ENCODE measurements at places on chromosomes 6 and 20.
A peak's percentile ranks its signal among the peaks of the same experiment; 100 is the strongest.

- DNase-seq = no peak
Observed at GRCh38 chr6:170080169-170080827, 210.6 kb downstream of the DLL1 start.

DNA sequence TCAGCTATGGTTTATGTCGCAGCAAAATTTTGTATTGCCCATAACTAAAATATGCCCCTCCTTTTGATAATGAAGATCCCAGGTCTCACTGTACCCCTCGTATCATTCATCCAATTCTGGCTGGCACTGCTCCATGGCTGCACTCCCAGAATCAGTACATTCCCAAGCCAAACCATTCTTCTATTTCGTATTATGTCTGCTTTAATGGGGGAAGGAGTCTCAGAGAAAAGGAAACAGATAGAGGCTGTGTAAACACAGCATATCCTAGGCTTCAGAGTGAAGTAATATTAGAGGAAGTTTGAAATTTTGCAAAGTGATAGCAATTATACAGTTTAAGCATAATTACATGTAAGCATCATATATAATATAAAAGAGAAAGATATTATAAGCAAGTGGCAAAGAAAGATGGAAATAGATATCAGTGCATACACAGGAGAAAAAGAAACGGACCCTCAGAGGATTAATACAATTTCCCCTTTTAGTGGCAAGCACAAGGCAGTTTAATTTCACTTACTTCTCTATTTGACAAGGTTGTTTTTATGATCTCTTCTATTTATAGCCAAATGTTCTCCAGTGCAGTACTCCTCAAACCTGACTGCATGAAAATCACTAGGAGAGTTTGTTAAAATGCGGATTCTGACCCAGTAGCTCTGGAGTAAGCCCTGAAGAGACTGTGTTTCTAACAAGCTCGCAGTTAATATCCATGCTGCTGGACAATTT, 56.5 kb upstream of the TENT5A start:
- peak; percentile 24 for DNase-seq

DNA sequence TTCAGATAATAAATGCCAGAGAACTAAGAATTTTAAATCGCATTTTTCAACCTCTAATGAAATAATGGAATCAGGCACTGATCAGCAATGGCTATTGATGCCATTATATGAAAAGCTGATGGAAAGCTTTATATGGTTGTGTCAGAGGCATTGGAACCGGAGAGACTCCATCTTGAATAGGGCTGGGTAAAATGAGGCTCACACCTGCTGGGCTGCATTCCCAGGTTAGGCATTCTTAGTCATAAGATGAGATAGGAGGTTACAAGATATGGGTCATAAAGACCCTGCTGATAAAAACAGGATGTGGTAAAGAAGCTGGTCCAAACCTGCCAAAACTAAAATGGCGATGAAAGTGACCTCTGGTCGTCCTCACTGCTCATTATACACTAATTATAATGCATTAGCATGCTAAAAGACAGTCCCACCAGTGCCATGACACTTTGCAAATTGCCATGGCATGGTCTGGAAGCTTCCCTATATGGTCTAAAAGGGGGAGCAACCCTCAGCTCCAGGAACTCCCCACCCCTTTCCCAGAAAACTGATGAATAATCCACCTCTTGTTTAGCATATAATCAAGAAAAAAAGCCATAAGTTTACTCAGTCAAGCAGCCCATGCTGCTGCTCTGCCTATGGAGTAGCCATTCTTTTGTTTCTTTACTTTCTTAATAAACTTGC, 40.2 kb upstream of the CD83 start:
- DNase-seq = no peak

DNA sequence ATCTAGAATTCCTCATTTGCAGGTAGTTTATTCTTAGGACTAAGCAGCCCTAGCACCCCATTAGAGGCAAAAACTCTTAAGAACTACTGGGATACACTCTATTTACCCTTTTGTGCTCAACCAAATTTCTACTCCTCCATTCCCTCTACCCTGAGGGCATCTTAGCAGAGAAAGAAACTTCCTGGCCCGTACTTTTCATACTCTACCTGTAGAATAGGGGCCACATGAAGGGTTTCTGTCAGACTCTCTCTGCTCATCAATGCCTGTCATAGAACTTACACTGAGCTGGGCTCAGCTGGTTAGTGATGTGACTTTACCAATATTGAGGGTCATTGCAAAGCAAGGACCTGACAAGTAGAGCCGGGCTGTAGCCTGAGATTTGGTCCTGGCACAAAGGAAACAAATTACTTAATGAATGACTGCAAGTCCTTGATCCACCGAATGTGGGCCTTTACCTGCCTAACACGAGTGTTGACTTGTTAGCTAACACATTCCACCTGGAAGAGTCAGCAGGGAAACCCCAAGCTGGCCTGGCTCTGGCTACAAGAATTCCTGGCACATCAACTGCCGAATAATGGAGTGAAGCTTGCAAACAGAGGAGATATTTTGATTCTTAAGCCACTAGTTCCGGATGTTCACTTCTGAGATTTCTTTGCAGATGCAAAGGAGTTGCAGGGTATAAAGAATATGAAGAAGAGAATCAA, 280.5 kb upstream of the JAG1 start:
- no peak for DNase-seq

DNA sequence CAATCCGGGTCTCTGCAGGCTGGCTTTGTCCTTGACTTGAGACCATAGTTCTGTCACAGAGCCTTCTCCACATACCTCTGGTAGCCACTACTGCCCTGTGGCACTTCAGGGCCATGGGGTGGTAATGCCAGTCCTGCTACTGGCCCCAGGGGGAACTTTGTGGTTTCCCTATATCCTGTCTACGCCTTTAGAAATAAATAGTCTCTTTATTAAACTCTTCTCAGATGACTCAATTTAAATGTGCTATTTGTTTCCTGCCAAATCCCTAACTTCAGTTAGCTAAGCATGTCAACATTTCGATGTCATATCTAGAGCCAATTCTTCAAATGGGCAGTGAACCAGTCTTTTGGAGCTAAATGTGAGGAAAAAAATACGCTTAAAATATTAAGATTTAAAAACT, 60.1 kb downstream of the SEL1L2 start:
- no peak for DNase-seq

- peak; percentile 85 for DNase-seq
Observed at GRCh38 chr6:83514866-83515466, 2.6 kb downstream of the PRSS35 start.

DNA sequence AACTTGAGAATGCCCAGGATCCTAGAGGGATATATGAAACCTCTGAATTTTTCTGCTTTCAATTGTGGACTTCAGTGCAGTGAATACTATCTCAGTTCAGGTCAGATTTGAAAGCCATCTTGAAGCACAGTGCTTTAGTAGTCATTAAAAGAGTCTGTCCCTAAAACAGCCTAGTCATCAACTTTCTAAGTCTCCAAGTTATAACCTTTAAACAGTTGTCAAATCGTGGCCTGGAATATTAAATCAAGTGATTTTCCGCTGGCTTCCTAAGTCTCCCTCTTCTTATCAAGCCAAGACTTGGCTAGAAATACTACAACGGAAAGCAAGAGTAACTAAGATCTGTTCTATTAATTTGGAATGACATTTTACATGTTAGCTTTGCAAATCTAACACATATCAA, 45.8 kb downstream of the SCML4 start:
- DNase-seq = no peak

GRCh38 chr6:3766214-3766613, 14.7 kb upstream of the PXDC1 start:
- DNase-seq = no peak

- no peak for DNase-seq
Observed at GRCh38 chr6:86471791-86472190, 465.5 kb upstream of the HTR1E start.

DNA sequence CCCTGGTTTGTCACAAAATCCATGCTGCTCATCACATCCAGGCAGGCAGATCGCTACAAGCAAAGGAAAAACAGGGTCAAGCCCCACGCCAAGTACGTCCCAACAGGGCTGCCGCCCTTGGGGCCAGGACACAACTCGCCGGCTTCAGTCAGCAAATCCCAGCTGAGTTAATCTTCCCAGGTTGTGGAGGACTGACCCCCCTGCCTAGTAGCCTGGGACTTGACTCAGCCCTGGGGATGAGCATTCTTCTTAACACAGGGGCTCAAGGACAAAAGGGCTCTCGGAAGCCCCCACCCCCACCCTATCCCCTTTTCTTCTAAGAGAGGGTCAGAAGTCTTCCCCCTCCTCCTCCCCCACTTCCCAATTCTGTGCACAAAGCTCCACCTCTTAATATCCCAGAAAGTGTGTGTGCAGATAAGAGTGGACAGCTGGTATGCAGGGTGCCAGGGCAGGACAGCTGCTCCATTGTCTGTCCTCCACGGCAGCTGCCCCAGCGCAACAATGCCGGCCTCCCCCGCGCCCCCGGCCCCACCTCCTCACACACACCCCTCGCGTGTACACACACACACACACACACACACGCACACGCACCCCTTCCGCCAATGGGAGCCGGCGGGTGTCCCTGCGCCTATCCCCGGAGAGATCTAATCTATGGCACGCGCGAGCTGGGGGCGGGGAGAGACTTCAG, 4.5 kb downstream of the DLL1 start:
- peak; percentile 20 for DNase-seq

DNA sequence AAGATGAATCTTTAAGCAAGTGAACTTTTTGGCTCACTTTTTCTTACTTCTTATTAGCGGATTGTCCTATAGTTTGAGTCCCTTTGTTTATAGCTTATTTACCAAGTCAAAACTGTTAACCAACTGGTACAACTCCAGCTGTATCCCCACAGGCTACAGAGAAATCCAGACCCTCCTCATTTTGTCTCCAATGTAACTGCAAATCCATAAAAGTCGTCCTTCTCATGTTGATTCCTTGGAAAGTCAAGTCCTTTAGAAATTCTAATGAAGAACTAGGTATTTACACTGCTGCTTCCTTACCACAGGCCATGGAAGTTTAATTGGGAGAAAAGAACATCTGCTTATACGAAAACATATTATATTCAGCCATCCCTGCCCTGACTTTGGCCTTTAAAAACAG, 729.1 kb upstream of the NRSN1 start:
- DNase-seq = no peak

DNA sequence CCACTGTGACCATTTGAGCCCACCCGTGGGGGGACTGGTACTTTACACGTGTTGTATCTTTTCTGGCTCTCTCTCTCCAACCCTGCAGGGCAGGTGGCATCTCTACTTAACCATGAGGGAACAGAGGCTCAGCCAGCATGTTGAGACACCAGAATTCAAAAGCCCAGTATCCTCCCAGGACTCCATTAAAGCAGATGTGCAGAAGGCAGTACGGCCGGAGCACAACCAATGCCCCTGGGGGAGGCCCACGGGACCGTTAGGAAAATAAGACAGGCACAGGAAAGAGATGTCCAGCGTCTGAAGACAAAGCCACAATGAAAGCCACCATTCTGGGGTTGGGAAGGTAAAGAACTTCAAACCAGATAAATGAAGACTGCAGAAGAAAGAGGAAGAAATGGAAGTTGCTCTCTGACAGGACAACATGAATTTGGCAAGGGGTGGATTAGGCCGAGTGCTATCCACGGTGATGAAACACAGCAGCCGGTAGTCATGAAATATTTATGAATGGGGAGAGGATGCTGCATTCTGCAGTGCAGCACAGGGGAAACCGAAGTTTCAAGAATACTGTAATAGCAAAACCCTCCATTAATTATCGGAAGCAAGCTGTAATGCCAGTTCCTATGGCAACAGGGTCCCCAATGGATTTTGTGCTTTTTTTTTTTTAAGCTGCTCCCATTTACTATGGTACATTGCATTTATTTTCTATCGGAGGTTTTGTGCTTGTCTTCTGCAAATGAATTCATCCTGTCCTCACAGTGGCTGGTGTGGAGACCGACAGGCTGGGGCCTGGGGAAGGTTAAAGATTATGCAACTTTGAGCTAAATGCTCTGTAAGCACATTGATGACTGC, 179.4 kb downstream of the NRN1 start:
- no peak for DNase-seq

GRCh38 chr6:53382421-53382820, 33.7 kb upstream of the ELOVL5 start:
- DNase-seq = no peak

- peak; percentile 48 for DNase-seq
Observed at GRCh38 chr20:32538526-32538939, 46.6 kb downstream of the NOL4L start.

DNA sequence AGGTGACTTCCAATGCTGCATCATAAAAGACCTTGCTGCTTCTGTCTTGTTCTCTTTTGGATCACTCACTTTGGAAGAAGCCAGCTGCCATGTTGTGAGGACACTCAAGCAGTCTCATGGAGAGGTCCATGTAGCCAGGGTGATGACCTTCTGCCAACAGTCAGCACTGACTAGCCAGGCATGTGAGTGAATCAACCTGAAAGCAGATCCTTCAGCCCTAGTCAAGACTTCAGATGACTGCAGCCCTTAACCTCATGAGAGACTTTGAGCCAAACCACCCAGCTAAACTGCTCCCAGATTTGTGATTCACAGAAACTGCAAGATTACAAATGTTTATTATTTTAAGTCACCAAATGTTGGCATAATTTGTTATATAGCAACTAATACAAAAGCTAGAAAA, 86.0 kb upstream of the IYD start:
- no peak for DNase-seq

- peak; percentile 96 for DNase-seq
Observed at GRCh38 chr6:89297695-89298351, 17.3 kb downstream of the GABRR2 start.

- DNase-seq = no peak
Observed at GRCh38 chr20:54323227-54323734, 115.4 kb downstream of the PFDN4 start.

- DNase-seq = no peak
Observed at GRCh38 chr6:32941214-32941768, 463 bp upstream of the HLA-DMB start.

DNA sequence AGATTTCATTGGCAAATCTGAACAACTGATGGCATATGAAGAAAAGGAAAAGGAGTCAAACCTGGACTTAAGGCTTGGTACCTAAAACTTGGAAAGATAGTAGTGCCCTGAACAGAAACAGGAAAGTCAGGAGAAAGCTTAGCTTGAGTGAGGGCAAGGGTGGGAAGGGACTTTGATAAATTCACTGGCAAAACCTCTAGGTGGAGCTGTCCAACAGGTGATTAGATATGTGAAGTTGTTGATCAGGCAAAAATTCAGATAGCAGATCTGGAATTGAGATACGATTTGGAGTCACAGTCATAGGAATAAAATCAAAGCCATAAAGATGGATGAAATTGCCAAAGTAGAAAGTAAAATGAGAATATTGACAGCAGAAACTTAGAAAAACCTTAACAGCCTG, 16.1 kb upstream of the ZNF292 start:
- DNase-seq = peak; percentile 83

GRCh38 chr6:10396785-10397184, 18.1 kb downstream of the TFAP2A start:
- DNase-seq = no peak

DNA sequence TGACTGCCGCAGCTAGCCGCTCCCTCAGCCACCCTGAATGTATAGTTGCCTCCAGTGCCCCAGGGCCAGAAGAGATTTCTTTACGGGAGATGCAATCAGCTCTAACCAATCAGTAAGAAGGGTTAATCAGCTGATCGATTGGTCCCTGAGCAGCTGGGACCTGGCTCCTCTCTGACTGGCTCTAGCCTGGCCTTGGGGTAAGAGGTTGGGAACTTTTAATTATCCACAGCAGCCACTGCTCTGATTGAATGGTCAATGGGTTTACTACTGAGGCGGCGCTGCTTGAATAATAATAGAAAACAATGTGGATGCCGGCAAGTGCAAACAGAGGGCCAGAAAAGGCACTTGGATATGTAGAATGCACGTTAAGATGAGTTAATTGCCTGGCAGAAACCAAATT, 99.8 kb downstream of the TFAP2A start:
- no peak for DNase-seq

Data from choroid plexus epithelial cell (primary cell).